ENCODE measurements at places on chromosomes 6 and 20.

DNA sequence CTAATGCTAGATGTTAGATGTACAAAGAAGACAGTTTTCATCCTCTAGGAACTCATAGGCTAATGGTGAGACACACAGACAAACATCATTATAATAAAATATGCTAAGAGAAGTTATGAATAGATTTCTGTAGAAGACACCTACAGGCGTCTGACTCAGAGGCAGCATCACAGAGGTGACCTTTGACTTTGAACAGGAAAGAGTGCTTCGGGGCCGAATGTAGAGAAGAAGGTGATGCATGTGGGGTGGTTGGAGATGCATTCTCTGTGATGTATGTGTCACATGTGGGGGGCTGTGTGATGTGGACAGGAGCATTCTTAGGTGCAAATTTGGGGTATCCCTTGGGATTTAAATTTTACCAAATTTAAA is 6.8 kb downstream of the GUCA1A start:
- DNase-seq: no peak

- no peak for DNase-seq
These were observed 12.3 kb downstream of the PXT1 start for GRCh38 chr6:36430351-36430750.

- DNase-seq: no peak
These were observed 22.9 kb upstream of the TBC1D7 start for GRCh38 chr6:13351271-13351670.

GRCh38 chr6:84508334-84508733 is 256.1 kb downstream of the TBX18 start:
- no peak for DNase-seq

DNA sequence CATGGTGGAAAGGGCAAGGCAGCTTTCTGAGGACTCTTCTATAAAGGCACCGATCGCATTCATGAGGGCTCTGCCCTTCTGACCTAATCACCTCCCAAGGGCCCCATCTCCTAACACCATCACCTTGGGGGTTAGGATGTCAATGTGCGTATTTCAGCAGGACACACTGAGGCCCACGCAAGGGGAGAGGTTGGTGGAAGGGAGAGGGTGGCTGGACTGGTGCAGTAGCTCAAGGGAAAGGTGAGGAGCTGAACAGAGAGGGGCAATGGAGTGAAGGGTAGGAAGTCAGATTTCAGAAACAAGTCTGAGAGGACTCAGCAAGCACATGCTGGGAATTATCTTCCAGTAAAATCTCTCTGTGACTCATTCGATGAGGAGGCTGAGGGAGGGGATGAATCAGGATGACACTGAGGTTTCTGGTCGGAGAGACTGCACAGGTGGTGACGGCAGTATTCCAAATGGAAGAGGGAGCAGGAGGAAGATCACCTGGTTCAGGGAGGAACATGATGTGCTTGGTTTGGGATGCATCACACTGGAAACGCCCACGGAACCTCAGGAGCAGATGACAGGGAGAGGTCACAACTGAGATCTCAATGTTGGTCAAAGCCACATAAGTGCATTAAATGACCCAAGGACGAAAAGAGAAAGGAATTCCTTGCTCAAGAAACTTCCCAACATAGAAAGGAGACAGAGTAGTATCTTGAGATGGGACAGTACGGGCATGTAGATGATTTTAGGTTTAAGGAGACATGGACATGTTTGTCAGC is 67.1 kb downstream of the TFAP2A start:
- no peak for DNase-seq

GRCh38 chr6:170289180-170289931 is 1.5 kb downstream of the DLL1 start:
- no peak for DNase-seq

- no peak for DNase-seq
These were observed 98.7 kb downstream of the BACH2 start for GRCh38 chr6:90197854-90198496.

GRCh38 chr6:49499623-49500022 is at the start of gene GLYATL3:
Gene GLYATL3, plus strand, starts transcription at chr6:49499923. Its CDS starts 12,068 bp downstream, at chr6:49511991.
- DNase-seq: no peak

DNA sequence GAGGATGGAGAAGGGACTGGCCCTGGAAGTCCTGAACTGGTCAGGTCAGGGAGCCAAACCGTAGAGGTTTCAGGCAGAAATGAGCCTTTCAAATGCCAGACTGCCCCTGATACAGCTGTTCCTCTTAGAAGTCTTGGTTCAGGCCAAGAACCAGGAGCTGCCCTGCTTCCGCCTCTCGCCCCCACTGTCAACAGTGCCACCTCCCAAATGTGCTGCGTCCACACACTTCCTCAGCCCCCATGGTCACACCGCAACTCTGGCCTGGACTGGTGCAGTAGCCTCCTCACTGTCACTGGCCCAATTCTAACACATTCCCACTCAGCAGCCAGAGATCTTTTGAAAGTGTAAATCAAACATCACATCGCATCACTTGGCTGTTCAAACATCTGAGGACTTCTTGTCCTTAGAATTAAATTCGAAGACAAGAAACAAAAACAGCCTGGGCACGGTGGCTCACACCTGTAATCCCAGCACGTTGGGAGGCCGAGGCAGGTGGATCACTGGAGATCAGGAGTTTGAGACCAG is 69.7 kb downstream of the STK35 start:
- DNase-seq: peak; percentile 31

DNA sequence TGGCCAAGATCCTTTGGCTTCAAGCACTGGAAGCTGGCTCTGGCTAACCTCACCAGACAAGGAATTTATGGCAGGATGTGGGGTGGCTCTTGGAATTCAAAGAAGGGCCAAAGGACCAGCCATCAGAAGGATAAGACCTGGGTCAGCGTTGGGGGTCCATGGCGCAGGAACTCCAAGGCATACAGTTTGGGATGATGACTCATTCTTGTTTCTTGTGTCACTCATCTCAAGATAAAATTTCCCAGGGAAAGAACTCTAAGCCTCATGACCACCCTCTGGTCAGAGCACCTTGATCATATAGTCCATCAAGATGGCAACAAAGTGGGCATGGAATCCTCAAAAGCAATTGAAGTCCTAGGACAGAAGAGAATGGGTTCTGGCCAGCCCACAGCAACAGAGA is 4.8 kb downstream of the ZBTB9 start:
- no peak for DNase-seq

DNA sequence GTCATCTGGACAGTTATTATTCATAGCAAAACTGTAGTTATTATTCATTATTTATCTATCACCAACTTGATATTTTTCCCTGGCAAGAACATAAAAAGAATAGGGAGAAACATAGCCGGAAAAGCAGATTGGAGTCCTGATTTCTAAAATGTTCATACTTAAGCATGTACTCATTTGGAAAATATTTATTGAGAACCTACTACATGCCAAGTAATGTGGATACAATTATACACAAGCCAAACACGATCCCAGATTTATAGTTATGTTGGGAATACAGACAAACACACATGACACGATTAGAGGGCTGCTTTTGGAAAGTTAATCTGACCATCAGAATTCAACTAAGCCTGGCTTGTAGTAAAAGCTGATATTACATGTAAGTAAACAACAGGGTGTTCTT is 30.7 kb downstream of the ARHGAP18 start:
- DNase-seq: no peak

DNA sequence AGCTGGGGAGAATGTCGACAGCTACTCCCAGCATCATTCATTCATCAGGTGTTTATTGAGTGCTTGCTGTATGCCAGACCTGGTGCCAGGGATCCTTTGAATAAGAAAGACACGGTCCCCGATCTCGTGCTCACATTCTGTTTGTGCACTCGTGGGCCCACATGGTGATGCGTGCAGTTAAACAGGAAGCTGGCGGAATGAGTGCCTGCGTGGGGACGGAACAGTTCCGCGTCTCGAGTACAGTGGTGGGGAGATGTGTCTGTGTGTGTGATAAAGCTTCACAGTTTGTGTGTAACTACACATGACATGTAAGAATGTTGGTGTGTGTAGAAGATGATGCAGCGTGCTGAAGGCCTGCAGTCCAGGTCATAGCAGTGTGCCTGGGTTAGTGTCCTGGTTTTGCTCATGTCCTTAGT is 6.5 kb downstream of the RBM38 start:
- DNase-seq: peak; percentile 33

DNA sequence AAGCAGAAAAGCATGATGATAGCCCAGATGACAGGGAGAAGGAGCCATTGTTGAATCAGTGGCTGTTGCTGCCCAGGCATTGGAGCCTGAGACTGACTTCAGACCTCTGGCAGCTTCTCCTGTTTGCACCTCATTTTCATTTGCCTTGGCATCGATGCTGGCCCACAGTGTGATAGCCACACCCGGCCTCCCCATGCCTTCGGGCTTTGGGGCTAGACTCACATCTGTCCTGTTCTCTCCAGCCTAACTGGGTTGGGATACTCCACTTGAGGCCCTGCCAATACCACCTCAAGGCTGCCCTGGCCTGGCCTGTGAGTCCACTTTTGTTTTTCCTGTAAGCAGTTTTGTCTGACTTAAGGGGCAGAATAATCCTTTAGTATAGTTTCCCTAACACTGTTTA is 140.4 kb downstream of the UST start:
- no peak for DNase-seq

GRCh38 chr6:103783329-103783728 is 1076.4 kb downstream of the HACE1 start:
- DNase-seq: no peak

GRCh38 chr20:60935971-60936370 is 316.1 kb upstream of the CDH4 start:
- DNase-seq: no peak

- no peak for DNase-seq
These were observed 26.8 kb upstream of the DDR1 start for GRCh38 chr6:30857549-30857948.

- no peak for DNase-seq
These were observed 405.3 kb upstream of the HS3ST5 start for GRCh38 chr6:114747995-114748625.

GRCh38 chr20:43938017-43938655 is 23.5 kb downstream of the TOX2 start:
- no peak for DNase-seq

- DNase-seq: no peak
These were observed 602.3 kb downstream of the PTPRT start for GRCh38 chr20:42587427-42587826.

DNA sequence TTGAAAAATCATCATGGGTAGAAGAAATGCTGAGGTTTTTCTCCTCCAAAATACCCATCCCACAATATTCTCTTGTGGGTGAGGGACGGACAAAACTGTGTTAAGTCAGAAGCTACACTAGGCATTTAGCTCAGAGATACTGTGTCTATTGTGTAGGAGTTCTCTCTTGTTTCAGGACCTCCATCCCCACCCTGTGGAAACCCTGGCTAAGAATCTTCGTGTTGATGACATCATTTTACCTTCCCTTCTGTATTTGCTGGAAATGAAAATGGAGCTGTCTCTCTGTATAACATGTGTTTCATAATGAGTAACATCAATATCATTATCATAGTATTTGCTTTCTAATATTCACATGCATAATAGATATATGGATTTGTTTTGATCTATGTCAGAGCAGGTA is 1193.0 kb upstream of the CITED2 start:
- DNase-seq: no peak

DNA sequence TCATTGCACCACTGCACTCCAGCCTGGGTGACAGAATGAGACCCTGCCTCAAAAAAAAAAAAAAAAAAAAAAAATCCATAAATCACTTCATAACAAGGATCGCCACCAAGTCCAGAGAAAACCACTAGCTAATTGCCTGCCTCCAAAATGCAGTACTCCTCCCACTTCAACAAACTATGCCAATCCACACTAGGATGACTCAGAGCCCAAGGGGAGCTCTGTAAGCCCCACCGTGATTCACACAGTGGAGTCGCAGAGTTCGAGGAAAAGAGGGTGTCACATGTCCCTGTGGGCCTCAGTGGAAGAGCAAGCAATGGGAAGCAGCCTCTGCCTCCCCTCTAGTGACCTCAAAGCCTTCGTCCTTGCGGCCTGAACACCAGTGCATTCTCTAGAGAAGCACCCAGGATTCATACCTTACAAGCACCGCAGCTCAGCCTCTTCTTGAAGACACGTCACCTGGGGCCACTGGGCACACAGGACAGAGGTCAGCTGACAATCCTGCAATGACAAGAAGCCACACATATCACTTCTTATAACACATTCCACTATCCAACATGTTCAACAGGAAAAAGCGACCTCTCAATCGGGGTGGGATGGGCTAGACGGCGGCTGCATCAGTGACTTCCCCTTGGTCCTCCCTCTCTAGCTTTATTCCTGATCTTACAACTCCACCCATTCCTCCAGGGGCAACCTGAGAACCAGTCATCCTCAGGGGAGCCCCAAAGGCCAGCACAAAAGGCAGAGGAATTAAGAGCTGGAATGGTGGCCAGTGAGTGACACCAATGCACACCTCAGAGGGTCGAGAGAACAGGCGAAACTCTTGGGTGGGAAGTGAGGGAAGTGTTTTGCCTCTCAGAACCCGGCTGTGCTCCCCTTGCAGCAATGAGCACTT is 8.9 kb downstream of the SNHG17 start:
- no peak for DNase-seq

- DNase-seq: no peak
These were observed 10.2 kb upstream of the FOXC1 start for GRCh38 chr6:1599469-1599868.

DNA sequence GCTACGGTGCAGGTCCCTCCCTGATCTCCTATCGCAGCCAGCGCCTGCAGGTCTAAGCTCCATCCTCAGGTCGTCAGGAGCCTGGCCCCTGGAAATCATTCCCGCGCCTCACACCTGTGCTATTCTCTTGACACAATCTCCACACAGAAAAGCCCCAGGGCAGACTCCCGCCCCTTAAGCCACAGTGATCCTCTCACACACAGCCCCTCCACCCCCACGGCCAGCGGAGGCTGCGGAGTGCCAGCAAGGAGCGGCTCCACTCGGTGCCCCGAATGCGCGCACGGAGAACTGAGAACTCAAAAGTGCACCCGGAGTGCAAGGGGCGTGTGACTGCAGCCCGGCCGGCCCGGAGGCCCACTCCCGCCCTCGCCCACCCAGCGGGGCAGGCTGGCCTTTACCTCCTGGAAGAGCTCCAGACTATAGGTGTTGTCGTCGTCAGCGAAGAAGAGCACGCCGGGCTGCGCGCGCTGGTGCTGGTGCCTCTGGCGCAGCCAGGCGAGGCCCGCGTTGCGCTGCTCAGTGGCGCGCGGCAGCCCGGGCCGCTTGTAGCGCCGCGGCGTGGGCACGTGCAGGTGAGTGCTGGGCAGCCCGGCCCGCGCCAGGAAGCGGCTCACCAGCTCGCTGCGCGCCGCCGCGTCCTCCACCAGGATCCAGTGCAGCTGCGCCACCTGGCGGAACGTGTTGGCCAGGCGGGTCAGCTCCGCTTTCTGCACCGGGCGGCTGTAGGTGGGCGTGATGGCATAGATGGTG is 1.2 kb downstream of the B3GAT2 start:
- peak; percentile 81 for DNase-seq

GRCh38 chr20:59291740-59292383 is 8.5 kb upstream of the EDN3 start:
- DNase-seq: no peak

Data from activated naive CD4-positive, alpha-beta T cell treated with anti-CD3 and anti-CD28 coated beads, Interleukin-2, amount 50 U/mL, for 72 hours (primary cell).